ENCODE measurements at places on chromosomes 7 and 10.

DNA sequence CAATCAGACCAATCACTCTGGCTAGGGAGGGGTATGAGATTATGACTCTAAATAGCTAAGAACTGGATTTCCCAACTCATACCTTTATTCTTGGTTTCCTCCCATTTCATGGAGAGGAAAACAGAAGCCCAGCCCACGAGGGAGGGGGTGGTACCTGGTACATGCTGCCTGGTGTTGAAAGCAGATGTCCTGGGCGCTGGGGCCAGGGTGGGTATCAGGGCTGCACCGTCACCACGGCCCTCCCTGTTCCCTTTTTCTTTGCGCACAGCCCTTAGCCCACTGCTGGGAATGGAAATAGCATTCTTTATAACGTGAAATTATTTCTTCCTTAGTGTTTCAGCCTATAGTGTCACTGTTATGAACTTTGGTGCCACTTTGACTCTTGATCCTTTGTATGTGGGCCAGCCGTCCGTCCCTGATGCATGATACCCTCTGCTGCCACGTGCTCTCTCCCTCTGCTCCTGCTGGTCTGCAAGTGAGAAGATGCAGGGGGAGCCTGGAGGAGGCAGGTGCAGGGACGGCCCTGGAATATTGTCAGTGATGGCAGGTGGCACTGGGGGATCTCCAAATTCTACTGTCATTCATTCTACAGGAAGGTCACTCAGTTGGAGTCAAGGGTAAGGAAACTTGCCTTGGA lies 158.5 kb downstream of the CDH23 start:
- DNase-seq: no peak

- no peak for DNase-seq
Observed at GRCh38 chr7:99125505-99125865, 18.4 kb downstream of the SMURF1 start.

DNA sequence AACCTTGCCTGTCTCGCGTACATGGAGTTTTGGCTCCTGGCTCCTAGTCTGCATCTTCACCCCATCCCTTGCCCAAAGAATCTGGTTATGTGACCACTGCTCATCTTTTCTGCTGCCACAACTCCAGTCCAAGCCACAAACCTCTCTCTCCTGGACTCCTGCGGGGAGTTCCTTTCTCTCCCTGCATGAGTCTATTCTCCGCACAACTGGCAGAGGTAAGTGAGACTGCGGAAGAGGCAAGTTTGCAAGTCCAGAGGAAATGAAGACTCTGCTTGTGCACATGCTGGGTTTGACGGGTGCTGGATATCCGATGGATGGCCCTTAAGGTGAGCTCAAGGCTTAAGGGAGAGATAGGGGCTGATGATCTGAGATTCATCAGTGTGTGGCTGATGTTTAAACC lies 61.0 kb downstream of the TRUB1 start:
- DNase-seq: no peak

- no peak for DNase-seq
Observed at GRCh38 chr7:114531326-114531725, 116.7 kb downstream of the FOXP2 start.

- no peak for DNase-seq
Observed at GRCh38 chr7:18457832-18458231, 37.7 kb upstream of the HDAC9 start.

GRCh38 chr10:33306126-33306525 lies 28.3 kb downstream of the NRP1 start:
- no peak for DNase-seq

GRCh38 chr7:54944179-54944578 lies 74.6 kb upstream of the EGFR start:
- DNase-seq: no peak

DNA sequence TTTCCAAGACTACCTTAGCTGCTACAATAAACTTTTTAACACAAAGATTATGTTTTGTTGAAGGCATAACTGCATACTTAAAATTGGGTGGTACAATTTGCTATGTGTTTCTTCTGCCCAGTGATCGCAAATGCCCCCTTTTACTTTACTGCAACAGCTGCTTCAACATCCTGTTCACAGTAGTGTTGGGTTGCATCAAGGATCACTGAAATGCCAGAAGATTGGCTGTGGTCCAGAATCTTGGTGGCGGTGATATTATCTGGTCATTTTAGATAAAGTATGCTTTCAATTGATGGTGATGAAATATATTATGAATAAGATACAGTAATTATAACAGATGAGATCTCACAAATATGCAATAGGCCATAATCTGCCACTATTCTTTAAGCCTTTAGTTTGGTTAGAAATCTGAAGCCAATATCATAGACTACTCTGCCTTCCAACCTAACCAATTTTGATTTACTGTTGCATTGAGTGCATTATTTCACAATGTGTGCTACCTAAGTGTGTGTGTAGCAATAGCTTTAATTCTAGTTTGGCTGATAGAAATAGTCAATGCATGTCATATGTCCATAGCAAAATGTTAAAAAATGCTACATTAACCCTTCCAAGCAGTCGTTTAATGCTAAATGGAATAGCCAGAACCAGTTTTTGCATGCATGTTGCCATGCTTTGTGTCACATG lies 29.8 kb upstream of the ING3 start:
- no peak for DNase-seq

- no peak for DNase-seq
Observed at GRCh38 chr7:41103331-41103730, 599.6 kb downstream of the INHBA start.

- DNase-seq: no peak
Observed at GRCh38 chr10:124685261-124685660, 58.9 kb downstream of the FAM53B start.

DNA sequence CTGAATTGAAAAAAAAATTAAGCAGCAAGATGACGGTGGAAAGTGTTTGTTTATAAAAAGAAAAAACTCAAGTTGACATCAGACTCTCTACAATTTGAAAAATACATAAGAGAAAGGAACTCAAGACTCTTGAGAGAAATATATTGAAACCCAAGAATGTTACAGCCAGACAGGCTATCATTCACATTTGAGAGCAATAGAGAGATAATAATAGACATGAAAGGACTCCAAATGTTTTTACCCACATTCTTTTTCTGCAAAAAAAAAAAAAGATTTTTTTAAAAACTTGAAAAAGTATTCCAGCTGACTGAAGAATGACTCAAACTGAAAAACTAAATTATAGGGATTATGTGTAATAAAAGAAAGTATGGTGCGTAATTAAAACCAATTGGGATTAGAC lies 532.4 kb downstream of the INHBA start:
- DNase-seq: no peak

DNA sequence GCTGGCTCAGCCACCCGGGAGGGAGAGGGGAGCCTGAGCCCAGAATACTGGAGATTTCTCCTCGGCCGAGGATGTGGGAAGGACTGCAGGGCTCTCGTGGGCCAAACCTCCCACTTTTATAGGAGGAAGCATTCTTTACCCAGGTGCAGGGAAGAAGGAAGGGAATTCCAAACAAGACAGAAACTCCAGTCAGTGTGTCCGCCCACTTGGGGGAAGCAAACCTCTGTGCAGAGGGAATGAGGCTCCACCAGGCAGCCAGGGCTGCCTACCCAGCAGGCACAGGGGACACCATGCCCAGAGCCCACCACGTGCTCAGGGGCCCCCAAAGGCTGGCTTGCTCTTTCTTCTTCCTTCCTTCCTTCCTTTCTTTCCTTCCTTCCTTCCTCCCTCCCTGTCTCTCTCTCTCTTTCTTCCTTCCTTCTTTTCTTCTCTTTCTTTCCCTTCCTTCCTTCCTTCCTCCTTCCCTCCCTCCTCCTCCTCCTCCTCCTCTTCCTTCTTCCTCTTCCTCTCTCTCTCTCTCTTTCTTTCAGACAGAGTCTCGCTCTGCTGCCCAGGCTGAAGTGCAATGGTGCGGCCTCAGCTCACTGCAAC lies 15.4 kb upstream of the FZD9 start:
- no peak for DNase-seq

- DNase-seq: no peak
Observed at GRCh38 chr7:14590206-14590605, 312.3 kb downstream of the DGKB start.

- DNase-seq: peak; percentile 63
Observed at GRCh38 chr7:85750454-85750949, 563.6 kb upstream of the SEMA3D start.

DNA sequence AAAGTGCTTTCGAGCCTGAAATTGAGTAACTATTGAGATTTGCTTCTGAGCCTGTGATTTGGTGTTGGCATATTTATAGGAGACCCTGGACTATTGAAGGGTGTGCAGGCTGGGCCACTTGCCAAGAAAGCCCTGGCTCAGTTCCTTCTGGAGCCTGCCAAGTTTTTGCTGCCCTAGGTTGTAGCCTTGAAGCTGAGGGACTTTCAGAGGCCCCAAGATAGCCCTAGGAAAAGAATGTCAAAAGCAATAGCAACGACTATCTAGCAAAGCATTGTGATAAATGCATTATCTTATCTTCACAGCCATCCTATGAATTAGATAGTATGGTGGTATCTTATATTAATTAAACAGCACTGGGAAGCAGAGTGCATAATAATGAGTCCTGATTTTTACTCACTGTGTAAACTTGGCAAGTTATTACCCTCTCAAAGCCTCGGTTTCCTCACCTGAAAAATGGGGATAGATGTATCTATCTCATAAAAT lies 473.7 kb upstream of the PODXL start:
- no peak for DNase-seq

DNA sequence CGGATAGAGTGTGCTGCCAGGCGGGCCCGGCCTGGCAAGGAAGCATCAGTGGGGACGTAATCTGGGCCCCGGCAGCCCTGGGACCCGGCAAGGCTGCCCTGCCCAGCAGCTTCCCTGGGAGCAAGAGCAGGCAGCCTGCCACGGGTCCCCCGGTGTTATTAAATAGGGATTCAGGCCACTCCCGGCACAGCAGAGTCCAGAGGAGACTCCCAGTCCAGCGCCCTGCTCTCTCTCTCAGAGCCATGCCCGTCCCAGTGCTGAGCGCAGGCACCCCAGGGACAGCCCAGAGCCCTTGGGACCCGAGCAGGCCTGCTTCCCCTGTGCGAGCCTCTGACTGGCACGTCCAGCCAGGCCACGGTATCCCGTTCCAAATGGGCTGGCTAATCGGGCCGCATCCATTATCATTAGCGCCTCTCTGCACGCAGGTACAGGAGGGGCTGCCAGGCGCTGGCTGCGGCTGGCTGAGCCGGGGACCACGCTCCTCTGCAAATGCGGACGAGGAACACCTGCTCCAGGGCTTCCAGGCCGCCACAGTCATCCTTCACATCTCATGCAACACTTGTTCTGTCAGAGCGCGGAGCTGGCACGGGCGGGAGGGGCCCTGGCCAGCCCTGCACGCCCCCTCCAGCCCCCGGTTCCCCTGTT lies 344.2 kb upstream of the MKI67 start:
- no peak for DNase-seq

DNA sequence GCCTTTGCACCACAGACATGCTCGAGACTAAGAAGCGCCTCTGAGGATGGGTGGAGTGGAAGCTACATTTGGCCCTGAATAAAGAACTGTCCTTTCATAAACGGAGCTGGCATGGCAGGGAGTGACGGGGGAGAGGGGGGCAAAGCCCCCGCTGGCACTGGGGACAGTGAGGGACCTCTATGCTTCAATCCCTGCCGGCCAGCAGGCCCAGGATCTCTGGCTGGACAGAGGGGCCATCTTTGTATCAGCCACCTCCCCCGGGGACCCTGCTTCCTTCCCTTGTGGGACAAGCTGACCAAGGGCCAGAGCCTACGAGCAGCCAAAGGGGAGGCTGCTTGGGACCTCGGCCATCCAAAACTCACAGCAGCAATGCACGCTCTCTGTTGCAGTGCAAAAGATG lies 28.2 kb upstream of the ECHDC3 start:
- DNase-seq: no peak

GRCh38 chr10:103691723-103692435 lies 163.5 kb downstream of the SH3PXD2A start:
- no peak for DNase-seq

DNA sequence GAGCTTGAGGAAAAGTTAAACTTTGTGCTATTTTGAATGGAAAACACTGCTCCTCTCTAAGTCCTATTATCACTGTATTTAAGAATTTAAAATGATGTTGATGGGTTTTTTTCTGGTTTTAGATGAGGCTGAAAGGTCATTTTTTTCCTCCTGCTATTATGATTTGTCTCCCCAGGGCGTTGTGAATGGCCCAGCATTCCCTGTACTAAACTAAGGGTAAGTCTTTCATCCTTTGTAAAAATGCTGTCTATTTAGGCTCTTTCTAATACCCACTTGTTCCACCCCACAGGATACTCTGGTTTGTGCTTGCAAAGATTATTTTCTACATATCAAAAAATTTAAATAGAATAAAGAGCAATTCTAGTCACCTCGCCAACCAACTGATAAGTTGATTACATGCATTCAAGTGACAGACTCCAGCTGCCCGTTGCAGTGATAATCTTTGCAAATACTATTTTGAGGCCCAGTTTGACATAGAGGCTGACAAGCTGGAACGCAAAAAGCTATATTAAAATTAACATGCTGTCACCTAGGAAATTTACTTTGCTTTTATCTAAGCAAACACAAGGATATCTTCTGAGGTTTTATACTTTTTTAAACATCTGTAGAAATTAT lies 222.3 kb upstream of the TMEM229A start:
- DNase-seq: no peak
